NCI-H146 (cell line): ENCODE measurements at places on chromosomes 7 and 10.
A peak's percentile ranks its signal among the peaks of the same experiment; 100 is the strongest.

DNA sequence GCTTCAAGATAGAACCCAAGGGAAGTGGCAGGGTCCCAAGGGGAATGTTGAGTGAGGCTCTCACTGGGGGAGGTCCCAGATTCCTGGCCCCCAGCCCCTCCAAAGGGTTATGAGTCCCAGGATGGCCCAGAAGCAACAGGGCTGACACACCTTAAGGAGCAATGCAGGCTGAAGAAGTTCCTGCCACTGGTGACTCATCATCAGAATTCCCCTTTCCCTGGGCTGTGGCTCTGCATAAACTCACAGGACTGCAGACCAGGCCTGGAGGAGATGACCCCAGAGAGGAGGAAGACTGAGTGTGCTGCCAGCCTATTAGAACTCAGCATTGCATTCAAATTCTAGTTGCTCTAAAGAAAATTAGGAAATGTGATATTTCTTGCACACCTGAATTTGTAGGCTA lies 126.7 kb downstream of the DPP6 start:
- no peak for DNase-seq

GRCh38 chr10:124249812-124250432 lies 156.5 kb upstream of the CHST15 start:
- no peak for DNase-seq

DNA sequence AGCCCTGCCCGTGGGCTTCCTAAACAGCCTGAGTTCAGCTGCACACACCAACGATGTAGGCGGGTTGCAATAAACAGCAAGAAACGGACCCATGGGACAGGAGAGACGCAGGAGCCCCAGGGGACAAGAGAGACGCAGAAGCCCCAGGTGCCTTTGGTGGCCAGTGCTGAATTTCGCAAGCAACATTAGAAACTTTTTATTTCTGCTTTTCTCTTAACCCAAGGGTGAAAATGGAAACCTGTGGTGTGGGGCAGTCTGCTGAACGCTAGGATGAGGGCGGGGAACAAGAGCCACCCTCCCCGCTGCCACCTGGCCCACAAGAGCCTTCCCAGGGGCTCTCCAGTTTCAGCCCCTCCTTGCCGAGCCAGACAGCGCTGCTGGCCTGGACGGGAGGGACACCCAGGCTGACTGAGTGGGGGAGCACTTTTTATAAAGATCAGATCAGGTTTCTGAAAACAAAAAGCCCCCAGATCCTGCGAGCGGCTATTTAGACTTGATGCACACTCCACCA lies 20.0 kb upstream of the GPR146 start:
- DNase-seq: no peak

- no peak for DNase-seq
Observed at GRCh38 chr7:65975814-65976445, 6.1 kb downstream of the GUSB start.

- DNase-seq: no peak
Observed at GRCh38 chr10:7942859-7943258, 111.6 kb upstream of the GATA3 start.

GRCh38 chr7:46953008-46953407 lies 628.9 kb downstream of the TNS3 start:
- no peak for DNase-seq

DNA sequence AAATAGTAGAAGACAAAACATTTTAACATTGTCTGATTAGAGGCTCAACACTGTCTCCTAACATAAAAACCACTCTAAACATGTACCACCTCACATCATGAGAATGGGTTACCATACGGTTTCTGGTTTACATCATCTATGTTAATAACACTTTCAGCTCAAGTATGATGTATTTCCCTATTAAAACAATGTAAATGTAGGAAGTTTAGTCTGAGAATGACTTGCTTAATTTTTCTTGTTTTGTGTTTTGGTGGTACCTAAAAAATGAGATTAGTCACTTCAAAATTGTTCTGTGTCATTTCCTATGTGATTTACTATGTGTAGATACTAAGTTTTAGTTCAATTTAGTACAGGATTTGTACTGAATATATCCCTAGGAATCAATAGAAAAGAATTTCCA lies 195.8 kb upstream of the SEMA3C start:
- no peak for DNase-seq

GRCh38 chr10:80454513-80455460 lies 677 bp downstream of the TSPAN14 start:
- peak; percentile 65 for DNase-seq

GRCh38 chr7:100572949-100573675 lies 588 bp downstream of the SAP25 start:
- no peak for DNase-seq

DNA sequence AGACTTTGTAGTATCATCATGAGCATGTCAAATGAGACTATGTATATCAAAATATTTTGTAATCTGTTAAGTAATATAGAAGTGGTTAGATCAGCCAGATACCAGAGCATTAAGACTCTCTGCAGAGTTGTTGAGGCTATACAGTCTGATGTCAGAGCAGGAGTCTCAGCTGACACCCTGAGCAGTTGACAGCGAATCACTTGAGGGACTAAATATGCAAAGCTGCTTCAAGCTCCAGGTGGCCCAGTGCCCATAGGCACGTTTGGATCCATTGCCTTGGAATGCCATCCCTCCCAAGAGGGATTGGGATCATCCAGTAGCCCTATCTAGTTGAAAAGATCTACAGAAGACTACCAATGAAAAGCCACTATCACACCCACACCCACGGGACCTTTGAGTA lies 210.2 kb downstream of the TAX1BP1 start:
- DNase-seq: no peak

DNA sequence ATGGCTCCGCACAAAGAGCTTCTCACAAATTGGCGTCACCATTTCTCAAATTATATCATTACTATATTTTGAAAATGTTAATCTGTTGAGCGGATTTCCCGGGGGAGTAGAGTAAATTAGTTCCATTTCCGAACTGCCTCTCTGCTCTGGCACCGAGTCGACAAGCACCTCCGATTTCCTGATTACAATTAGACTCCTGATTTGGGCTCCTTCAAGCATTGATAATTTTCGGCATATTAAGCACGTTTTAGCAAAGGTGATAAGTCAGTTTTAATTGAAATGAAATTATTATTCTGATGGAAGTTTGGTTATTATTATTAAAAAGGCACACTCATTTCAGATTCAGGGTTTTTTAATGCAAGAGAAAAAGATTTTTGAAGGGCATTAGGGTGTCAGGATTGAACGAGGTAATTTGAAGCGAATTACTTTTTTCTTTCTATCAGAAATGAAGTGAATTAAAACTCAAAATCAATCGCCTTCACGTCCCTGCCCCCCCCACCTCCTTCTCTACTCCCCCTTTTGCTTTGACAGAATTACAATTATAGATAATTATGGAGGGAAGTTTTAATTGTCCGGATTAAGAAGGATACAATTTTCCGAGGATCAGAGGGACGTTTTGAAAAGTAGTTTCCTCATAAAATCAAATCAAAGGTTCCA lies 4.0 kb upstream of the UNCX start:
- DNase-seq: no peak

DNA sequence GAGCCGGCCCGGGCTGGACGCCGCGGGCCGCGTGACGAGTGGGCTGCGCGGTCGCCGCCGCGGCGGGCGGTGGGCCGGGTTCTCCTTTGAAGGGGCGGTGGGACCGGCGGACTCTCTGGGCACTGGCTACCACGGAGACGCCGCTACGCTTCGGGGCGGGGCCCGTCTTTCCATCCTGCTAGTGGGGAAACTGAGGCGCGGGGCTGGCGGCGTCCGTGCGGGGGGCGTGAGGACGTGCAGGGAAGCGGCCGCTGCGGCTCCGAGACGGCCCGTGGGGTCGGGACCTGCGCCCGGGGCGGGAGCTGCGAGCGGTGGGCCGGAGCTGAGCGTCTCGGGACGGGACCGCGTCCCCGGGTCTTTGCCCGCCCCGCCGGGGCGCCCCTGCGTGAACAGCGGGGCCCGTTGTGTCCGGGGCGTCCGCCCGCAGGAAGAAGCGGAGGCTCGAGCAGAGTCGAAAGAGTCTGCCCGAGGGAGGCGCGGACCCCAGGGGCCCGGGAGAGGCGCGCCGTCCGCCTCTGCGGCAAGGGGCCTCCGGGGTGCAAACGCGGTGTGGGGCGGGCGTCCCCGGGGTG lies 548 bp upstream of the BNIP3 start:
- DNase-seq: peak; percentile 13

- DNase-seq: no peak
Observed at GRCh38 chr10:61160253-61160652, 216.3 kb upstream of the RHOBTB1 start.

DNA sequence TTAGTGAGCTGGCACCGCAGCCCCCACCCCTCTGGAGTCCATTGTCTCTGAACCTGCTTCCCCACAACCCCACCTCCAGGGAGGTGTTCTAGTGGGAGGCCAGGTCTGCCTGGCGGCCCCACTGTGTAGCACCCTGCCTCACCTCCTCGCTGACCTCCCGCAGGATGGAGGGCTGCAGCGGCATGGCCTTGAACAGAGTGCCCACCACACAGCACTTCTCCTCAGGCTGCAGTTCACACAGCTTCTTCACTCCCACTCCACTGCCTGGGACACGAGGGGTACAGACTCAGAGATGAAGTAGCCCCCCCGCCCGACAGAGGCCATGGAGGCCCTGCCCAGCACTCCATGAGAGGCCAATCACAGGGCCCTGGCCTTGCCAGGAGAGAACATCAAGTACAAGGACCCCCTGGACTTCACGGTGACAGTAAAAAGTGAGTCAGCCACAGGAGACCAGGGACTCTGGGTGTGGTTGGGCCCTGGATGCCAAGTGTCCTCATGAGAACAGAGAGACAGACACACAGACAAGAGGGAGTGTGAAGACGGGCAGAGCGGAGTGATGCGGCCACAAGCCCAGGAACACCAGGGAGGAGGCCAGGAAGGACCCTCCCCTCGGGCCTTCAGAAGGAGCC lies 5.4 kb downstream of the POLD2 start:
- no peak for DNase-seq

GRCh38 chr10:108230478-108231170 lies 1066.1 kb upstream of the SORCS1 start:
- DNase-seq: no peak

DNA sequence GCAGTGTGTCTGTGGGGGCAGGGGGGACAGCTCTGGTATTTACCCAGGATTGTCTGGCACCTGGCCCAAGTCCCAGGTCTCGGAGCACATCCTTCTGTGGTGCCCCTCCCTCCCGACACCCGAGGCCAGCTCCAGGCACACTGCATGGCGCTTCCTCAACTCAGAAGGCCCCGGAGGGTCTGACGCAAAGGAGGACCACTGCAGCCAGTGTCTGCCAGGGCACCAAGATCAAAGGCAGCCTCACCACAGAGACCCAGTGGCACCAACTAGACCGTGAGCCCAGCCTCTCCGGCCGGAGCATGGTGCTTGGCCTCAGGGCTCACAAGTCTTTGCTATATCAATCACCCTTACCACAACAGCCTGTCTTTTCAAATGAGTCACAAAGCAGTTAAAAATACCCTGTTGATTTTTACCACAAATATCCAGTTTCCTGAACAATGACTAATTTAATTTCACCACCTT lies 99.3 kb upstream of the DDC start:
- DNase-seq: peak; percentile 22

DNA sequence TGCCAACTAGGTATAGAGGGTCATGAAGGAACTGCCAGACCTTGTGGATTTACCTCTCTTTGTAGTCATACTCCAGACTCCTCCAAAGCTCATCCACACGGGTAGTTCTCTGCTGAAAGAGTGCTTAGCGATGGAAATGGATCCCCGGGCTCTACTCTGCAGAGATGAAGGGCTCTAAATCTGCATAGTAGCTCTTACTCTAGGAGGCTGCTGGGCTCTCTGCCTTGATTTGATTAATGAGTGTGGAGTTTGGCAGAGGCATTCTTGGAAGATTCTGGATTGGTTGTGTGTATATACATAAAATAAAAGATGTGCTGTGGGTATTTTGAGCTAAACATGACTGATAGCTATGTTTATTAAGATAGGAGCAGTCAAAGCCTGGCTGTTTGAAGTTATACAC lies 21.3 kb upstream of the CPXM2 start:
- DNase-seq: no peak

- DNase-seq: no peak
Observed at GRCh38 chr7:30941582-30942323, 22.0 kb upstream of the GHRHR start.

DNA sequence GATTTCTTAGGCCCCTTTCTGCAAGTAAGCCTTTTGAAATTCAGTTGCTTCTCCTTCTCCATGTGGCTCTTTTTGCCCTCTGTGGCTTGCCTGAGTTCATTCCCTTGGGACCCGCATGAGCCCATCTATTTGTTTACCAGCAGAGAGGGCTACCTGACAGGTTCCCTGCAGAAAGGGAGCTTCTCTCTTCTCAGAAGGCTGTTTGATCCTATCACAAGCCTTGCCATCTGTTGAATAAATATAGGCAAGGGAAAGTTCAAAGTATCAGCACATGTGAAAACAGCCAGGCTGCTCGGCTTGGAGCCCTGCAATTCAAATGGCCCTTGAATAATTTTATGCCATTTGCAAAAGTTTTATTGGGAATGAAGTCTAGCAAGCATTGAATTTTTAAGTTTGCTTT lies 720.2 kb upstream of the FZD8 start:
- DNase-seq: no peak

DNA sequence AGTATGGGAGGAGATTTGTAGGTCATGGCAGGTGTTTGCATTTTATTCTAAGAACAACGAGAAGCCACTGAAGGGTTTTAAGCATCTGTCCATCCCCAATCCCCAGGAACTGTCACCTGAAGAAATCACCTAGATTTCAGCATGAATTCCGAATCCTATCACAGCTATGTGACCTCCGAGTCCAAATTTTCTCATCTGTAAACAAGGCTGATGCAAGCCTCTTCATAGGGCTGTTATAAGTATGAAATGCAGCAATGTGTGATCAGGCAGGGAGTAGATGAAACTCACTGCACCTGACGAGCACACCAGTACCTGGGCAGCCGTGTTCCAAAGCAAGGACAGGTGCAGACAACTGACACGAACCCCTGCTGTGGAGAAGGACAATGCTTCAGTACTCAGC lies 14.0 kb downstream of the HABP2 start:
- DNase-seq: peak; percentile 99

DNA sequence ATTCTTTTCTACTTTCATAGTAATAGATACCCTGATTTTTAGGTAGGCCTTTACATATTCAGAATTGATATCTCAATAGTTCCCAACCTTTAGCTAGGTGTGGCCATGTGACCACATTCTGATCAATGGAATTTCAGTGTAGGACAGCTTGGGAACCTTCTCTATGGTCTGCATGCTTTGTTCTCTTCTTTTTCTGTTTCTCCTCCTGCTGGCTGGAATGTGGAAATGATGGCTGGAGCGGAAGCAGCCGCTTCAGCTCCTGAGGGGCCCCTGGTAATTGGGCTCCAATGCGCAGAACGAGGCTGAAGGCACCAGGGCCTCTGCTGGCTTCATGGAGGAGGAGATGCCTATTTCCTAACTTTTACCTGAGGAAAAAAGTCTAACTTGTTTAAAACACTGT lies 152.6 kb downstream of the ZMYND11 start:
- no peak for DNase-seq

GRCh38 chr10:71289421-71290130 lies 29.5 kb upstream of the SLC29A3 start:
- DNase-seq: no peak

GRCh38 chr10:44395902-44396670 lies 11.2 kb upstream of the CXCL12 start:
- DNase-seq: no peak

- DNase-seq: no peak
Observed at GRCh38 chr10:14454629-14455028, 123.9 kb upstream of the FRMD4A start.
